ENCODE measurements at places on chromosomes 2 and 18.

DNA sequence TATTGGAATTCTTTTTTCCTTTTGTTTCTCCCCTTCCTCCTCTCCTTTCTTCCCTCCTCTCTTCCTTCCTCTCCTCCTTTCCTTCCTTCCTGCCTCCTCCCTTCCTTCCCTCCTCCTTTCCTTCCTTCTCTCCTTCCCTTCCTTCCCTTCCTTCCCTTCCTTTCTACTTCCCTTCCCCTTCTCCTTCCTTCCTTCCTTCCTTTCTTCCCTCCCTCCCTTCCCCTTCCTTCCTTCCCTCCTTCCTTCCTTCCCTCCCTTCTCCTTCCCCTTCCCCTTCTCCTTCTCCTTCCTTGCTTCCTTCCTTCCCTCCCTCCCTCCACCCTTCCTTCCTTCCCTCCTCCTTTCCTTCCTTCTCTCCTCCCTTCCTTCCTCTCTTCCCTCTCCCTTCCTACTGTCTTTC lies 431.0 kb upstream of the MEIS1 start:
- DNase-seq = no peak

- DNase-seq = no peak
Measured at GRCh38 chr2:3664925-3665324, 6.9 kb downstream of the ALLC start.

DNA sequence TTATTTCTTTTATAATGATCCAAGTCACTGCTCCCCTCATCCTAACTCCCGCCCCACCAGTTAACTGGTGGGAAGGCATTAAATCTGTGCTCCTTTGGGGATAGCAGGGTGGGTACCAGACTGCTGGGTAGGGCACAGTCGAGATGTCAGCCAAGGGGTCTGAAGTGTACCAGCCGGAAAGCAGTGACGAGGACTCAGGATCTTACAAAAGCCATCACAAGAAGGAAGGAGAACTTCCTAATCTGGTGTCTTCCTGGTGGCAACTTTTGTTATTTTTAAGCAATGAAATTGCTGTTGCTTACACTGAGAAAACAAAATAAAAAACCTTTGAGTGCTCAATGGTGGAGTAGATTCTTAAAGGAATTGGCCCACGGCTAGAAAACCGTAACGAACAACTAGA lies 97.7 kb downstream of the ALPK2 start:
- DNase-seq = no peak

DNA sequence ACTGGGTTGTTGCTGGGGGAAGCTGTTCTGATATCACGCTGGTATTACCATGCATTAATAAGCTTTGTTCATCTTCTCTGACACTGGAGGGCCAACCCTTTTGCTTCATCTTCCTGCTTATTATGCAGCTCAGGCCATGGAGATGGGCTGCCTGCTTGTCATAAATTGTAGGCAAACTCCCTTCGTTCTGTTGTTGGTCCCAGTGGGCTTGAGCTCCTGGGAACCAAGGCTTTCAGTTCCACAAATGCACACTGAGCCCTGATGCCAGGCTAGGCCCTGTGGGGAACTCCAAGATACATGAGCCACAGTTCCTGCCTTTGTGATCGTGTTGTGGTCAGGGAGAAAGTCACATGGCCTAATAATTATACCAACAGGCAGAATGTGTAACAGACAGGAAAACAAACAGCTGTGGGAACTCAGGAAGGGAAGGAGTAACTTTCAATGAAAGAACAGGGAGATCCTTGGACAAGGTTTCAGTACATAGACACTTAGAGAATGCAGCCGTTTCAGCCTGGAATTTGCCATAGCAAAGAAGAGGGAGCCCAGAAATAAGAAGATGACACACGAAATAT lies 49.0 kb upstream of the BCL2L11 start:
- no peak for DNase-seq

- no peak for DNase-seq
Measured at GRCh38 chr18:44897411-44897810, 216.7 kb downstream of the SETBP1 start.

- no peak for DNase-seq
Measured at GRCh38 chr18:55387139-55387984, 200.6 kb downstream of the TCF4 start.

DNA sequence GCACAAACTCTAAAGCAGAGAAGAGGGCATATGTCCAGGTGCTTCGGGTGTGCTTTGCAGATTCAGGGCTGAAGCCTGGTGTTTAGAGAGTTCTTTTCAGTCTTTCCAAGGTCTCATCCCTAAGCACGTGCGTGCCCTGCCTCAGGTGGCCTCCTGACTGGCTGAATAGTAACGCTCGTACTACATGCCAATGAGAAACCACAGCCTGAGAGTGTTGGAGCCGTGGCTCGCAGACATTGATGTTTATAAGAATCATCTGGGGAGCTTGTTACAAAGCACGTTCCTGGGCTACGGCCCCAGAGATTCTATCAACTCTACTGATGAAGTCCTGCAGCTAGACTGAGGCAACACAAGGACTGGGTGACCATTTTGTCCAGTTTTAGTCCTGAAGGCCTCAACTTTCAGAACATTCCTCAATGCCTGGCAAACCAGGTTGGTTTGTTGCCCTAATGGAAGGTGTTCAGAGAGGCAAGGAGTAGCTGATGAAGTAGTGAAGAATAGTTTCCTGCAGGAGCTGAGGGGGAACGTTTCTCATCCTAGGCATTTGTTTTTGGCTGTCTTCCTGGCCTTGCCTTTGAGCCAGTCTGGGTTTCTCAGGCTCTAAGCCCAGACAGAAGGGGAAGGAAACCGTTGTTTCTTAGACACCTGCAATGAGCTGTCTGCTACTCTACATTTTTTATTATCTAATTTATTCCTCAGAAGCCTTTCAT lies 31.5 kb upstream of the HAAO start:
- DNase-seq = no peak

DNA sequence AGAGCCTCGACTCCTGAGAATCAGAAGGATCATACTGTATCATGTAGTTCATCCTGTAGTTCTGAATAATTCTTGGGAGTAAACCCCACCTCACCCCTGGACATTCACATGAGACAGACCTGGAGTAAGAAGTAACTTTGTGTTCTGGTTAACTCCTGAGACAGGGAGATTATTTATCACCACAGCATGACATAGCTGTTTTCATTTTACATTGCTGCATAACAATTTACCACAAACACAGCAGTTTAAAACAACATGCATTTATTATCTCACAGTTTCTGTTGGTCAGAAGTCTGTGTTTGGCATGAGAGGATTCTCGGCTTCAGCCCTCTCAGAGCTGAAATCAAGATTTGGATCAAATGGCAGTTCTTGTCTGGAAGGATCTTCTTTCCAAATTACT lies 855.8 kb upstream of the FANCL start:
- no peak for DNase-seq

- DNase-seq = no peak
Measured at GRCh38 chr2:230828272-230828961, 36.3 kb upstream of the ITM2C start.

DNA sequence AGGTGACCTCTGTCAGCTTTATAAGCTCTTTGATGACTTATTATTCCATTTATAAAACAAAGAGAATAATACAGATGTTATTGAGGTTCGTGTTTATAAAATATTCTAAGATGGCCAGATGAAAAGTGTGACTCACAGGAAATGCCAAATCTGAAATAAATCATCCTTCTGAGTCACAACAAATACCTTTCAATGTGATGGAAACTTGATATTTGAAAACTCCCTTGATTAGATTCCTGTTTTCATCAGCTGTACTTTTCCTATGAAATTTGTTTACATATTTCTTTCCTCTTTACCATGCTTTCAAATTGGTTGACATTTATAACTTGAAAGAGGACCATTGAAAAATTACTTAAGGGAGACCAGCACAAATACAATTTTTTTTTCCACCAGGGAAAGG lies 30.6 kb upstream of the PPP1R1C start:
- DNase-seq = no peak

DNA sequence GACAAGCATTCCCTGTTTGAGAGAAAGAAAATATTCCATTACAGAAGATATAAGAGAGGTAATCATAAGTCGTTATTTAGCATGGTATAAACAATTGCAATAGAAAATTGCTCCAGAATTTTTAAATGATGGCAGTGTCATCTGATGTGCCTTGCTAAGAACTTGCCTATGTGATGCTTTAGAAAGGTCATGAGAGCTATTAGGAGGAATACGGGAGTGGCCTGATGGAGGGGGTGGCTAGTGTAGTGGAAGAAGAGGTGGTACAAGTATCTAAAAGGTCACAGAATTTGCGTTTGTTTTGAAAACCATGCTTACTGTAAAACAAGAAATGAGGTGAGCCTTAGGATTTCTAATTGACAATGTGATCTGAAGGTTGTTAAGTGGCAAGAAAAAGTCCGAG lies 550.0 kb downstream of the TMX3 start:
- DNase-seq = no peak

DNA sequence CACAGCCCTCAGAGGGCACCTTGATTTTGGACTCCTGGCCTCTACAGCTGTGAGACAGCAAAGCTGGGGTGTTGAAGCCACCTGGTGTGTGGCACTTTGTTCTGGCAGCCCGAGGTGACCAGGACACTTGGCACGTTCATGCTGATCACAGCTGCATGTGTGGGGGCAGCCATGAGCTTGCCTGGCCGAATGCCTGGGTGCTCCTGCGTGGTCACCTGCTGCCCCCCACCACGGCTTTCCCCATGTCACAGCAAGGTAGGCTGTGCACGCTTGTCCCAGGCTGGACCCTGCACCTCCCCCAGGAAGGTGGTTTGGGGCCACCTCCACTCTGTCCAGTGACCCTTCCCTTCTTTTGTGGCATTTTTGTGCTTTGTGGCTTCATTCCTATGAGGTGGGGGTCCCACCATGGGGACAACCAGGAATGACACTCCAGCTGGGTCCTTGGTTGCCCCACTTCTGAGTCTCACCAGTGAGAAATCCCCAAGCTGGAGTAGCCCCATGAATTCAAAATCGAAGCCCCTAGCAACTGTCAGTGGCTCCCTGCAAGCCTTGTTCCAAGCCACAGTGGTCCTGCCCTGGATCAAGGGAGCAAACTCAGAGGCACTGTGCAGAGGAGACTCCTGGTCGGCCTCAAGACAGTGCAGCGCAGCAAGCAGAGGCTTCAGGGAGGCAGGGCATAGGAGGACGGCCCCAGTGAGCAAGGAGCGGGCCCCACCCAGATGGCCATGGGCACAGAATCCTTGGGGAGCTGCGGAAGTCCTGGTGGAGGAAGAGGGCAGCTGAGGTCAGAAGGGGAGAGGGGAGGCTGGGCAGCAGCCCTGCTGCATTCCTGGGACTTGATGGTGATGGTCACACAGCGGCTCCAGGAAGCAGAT lies 121.4 kb upstream of the HS6ST1 start:
- no peak for DNase-seq

DNA sequence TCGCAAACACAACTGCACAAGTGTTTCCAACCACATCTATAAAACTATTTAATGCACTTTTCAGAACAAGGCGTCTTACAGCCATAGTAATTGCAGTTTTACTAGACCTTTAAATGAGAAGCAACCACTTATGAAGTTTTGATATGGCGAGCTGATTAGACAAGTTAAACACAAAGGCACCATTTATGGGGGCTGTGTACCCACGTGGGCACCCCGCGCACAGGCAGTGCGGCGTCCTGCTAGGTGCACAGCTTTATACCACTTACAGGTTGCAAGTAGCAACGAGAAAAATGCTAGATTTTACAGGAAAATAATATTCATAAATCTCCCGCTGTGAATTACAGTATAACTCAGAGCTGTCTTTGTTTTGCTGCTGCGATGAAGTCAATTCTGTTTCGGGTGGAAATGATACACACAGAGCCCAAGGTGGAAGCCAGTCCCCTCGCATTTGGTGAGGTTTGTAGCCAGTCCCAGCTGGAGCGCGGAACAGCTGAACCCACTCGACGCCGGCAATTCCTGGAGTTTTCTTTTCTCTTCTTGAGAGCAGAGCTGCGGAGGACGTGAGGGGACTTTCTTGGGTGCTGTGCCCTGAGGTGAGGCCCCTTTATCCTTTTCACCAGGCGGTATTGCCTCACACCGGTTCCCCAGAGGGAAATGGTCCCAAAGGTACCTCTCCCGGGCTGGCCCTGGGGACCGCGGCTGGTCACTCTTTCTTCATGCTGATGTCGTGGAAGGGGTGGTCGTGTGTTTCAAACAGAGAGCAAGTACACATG lies 76.7 kb downstream of the PTGR3 start:
- DNase-seq = no peak

DNA sequence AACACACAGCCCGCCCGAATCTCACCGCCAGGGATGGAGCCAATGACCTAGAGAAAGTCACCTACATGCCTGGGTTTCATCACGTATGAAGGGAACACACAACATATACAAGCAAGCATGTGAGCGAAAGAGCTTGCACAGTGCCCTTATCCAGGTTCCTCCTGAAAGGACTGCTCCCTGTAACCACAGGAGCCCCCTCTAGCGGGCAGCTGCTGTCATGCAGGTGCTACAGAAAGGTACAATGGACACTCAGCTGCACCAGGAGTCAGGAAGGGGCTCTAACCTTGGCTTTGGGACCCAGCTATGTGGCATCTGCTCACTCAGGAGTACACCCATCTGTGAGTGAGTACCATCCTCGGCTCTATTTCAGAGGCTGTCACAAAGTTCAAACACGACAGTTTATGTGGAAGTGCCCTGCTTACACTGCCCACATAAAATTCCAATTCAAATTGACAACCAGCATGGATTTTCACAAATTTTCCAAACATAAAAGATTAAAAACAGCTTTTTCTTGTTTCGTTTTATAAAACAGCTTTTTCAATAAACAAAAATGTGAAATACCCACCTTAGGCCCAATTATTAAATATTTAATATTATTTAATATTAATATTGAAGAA lies 3.5 kb downstream of the NDUFA10 start:
- peak; percentile 27 for DNase-seq

GRCh38 chr2:114038710-114039109 lies 148.8 kb downstream of the ACTR3 start:
- DNase-seq = no peak

GRCh38 chr2:100077456-100077855 lies 64.9 kb downstream of the AFF3 start:
- no peak for DNase-seq

DNA sequence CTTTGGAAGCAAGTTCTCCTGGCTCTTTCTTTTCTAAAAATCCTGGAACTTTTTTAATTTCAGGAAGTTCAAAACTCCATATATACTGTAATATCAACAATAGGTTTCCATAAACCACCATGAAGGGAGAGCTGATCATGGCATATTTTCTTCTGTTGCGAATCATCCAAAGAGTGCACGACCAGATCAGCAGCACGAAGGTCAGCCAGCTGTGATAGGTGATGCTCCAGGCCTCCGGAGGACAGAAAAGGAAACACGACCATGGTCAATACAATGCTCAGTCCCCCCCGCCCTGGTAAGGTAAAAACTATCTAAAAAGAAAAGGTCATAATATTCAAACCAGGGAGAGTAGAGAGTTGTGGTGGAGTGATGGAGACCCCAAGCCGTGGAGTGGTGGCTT lies 268.9 kb downstream of the NAPG start:
- DNase-seq = no peak

All from right renal cortex interstitium (tissue), 3 donors.